ENCODE measurements at places on chromosomes 2 and 18.

DNA sequence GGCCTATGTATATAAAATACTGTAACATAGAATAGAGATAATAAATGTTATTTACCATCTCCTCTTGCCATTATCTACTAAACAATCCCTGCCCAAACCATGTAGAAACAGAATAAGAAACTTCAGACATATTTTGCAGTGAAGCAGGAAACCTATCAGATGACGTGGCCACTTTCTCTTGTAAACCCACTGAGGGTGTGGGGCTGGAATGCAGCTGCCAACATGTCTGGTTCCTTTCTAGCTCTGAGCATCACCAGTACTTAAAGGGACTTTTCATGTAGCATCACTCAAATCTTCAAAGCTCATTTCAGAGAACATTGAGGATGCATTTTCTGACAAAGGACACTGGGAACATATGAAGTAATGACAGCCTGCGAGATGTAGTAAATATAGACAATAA lies 251.8 kb downstream of the LPIN1 start:
- no peak for DNase-seq

- no peak for DNase-seq
Observed at GRCh38 chr18:43800584-43800983, 523.3 kb upstream of the SYT4 start.

DNA sequence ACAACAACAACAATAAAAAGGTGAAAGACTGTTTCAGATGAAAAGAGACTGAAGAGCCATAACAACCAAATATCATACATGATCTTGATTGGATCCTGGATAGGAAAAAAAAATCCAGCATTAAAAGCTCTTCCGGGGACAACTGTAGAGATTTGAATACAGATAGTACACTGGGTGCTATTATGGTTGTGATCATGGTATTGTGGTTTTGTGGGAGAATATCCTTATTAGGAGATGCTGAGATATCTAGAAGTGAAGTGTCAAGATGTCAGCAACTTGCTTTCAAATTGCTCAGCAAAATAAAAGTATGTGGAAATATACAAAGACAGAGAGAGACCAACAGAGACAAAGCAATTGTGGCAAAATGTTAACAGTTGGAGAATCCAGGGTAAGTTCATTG lies 15.5 kb upstream of the SPATA3 start:
- no peak for DNase-seq

DNA sequence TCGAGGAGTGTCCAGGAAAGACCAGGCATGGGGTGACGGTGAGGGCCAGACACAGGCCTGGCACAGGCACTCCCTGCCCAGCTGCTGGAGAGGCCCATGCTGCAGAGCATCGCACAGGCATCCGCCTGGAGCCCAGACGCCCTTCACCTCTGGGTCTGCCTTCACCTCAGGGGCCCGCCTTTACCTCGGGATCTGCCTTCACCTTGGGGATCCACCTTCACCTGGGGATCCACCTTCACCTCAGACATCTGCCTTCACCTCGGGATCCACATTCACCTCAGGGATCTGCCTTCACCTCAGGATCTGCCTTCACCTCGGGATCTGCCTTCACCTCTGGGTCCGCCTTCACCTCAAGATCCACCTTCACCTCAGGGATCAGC lies 7.7 kb downstream of the KIF1A start:
- no peak for DNase-seq

DNA sequence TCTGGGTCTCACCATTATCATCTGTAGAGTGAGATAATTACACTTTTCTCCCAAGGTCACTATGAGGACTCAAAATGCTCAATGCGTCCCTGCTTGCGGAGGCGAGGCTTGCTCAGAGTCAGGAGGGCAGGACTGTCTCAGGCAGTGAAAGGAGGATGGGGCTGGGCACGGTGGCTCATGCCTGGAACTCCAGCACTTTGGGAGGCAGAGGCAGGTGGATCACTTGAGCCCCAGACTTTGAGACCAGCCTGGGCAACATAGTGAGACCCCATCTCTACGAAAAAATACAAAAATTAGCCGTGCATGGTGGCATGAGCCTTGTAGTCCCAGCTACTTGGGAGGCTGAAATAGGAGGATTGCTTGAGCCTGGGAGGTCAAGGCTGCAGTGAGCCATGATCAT lies 1.8 kb upstream of the KCNIP3 start:
- no peak for DNase-seq

DNA sequence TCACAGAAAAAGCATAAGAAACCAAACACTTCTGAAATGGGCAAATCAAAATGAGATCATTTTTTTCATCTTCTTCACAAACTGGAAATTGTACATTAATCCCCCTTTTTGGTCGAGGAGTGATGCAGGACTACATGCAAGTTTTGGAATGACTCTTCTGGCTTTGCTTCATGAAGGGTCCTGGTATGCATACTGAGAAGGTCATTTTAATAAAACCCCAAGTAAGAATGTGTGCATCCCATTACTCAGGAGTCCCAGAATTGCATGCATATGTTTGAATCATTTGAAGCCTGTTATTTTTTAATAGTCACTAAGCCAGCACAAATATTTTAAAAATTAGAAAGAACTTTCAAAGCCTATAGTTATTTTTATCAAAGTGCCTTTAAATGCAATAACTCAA lies 16.7 kb upstream of the EHBP1 start:
- no peak for DNase-seq

GRCh38 chr18:45559258-45559657 lies 56.0 kb upstream of the SLC14A2 start:
- DNase-seq, result no peak

GRCh38 chr2:237669283-237669627 lies 41.9 kb downstream of the LRRFIP1 start:
- DNase-seq, result no peak

GRCh38 chr2:55947752-55948151 lies 24.2 kb upstream of the EFEMP1 start:
- no peak for DNase-seq

DNA sequence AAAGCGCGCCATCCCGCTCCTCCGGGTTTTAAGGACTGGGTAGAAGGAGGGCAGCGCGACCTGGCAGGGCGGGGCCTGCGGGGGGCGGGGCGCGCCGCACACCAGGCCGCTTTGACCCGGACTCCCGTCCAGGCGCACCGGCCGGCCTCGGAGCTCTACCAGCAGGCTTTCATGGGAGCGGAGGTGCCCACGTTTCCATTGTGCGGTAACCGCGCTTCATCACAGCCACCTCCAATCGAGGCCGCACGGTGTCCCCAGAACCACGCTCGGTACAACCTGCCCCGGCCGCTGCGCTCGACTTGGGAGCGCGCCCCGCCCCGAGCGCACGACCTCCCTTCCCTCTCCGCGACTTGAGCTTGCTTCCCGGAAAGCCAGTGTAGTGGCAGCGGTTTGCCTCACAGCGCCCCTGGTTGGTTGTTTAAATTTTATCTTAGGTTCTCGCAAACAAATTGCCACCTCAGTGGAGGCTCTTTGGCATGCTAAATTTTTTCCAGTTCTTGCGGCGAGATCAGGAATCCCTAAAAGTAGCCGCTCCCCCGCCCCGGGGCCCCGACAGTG lies 280 bp upstream of the CYP1B1 start:
- peak; percentile 41 for DNase-seq

DNA sequence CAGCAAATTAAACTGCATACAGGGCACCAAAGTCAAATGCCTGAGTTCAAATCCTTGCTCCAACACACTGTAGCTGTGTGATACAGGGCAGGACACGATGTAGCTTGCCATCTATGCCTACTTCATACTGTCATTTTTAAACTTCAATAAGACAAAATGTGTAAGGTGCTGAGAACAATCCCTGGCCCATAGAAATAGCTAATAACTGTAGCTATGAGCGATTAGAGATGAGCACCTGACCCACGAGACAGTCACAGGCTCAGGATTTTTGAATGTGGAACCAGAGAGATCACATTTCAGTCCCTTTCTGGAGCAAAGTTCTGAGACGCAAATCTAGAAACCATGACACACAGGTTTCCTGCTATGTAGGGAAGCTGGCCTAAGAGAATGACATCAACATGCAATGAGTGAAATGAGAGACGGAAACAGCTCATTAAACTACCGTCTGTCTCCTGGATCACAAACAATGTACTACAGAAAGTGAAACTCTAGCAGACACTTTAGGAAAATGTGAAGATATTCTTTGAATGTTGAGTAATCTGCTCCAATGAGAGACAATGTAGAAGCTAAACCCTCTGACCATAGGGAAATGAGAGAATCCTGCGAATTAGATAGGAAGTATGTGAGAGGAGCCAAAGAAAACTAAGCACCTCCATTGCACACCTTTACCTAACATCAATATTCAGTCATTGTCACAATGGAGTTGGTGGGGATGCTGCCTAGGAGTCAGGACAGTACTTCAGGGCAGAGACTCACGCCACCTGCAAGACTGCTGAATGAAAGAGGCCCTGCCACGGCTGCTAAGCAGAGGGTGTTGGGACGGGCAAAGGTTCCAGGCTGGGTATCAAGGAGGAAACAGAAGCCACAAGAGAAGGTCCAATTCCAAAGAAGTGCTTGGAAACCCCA lies 25.5 kb downstream of the B4GALT6 start:
- DNase-seq, result no peak
